ENCODE measurements at places on chromosomes 4 and X.

DNA sequence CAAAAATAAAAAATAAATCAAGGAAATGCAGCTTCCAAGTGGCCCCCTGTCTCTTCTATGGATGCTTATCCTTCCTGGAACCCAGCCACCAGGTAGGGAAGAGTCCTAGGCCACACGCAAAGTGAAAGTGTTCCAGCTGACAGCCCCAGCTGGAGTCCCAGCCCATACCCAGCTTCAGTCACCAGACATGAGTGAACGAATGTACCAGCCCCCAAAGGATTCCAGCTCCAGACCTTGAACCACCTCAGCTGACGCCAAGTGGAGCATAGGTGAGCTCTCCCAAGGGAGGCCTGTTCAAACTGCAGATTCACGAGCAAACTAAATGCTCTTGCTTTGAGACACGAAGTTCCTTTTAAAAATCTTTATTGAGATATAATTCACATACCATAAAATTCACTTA is 62.0 kb downstream of the BCOR start:
- DNase-seq = no peak

- no peak for DNase-seq
Observed at GRCh38 chr4:55343887-55344286, 2.2 kb upstream of the SRD5A3 start.

DNA sequence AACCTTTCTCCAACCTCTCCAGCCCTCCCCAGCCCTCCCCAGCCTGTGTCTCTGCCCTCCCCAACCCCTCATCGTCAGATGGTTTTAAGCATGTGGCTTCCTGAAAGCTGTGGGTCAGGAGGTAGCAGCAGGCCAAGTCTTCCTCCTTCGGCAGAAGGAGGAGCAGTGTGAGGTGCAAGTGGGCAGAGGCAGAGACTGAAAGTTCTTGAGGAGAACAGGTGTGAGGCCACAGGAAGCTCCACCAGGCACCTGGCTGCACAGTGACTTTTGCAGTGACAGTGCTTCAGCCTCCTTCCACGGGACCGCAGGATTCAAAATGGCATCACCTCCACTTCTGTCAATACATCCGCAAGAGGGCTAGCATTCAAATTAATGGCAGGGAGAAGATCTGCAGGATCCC is 203.9 kb upstream of the LEF1 start:
- DNase-seq = no peak

GRCh38 chr4:188949596-188949995 is 810.4 kb downstream of the TRIML1 start:
- DNase-seq = no peak

GRCh38 chr4:19520939-19521520 is 730.7 kb upstream of the SLIT2 start:
- no peak for DNase-seq

GRCh38 chrX:7987160-7988012 is 60.2 kb upstream of the PNPLA4 start:
- DNase-seq = no peak

DNA sequence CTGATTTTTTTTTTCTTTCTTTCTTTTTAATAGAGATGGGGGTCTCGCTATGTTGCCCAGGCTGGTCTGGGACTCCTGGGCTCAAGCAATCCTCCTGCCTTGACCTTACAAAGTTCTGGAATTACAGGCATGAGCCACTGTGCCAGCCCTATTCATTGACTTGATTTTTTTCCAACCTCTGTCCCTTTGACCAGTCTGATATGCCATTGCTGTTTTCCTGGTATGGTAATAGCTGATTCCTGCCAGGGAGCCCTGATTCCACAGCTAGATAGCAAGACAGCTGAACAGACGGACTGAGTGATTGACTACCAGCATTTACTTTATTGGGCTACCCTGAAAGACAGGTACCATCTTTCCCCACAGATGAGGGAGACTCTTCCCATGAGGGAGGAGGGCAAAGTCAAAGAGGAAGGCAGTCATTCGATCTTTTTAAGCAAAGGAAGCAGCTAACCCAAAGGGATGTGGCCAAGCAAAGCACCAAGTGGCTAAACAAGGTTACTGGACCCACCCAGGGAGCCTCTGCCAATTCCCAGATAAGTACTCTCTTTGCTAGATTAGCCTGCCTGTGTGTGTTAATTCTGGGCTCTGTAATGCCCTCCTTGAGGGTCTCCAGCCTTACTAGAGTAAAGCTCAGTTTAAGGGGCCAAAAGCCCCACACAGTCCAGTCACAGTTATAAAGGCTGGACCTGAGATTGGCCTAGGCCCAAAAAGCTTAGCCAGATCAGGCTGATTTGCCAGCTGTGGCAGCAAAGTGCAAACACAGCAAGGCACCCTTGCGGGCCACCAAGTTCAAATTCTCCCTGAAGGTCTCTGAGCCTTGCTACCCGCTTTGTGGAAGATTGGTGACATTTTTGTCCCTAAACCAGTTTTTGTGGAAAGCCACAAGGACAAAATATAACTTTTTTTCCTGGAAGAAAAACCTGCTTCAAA is 192.4 kb upstream of the GPC4 start:
- DNase-seq = peak; percentile 50

- peak; percentile 87 for DNase-seq
Observed at GRCh38 chrX:109840585-109840984, 107.5 kb upstream of the ACSL4 start.

GRCh38 chr4:133156096-133156495 is 7.0 kb downstream of the PCDH10 start:
- no peak for DNase-seq

GRCh38 chr4:146032234-146032860 is 93.7 kb upstream of the ZNF827 start:
- DNase-seq = no peak

GRCh38 chr4:101711590-101712260 is 78.8 kb upstream of the BANK1 start:
- DNase-seq = peak; percentile 53

- no peak for DNase-seq
Observed at GRCh38 chr4:83272900-83273299, 11.7 kb downstream of the COQ2 start.

- DNase-seq = peak; percentile 55
Observed at GRCh38 chr4:73133784-73134183, 64.3 kb upstream of the COX18 start.

- DNase-seq = no peak
Observed at GRCh38 chr4:187396106-187396505, 599.5 kb upstream of the ZFP42 start.

- DNase-seq = no peak
Observed at GRCh38 chrX:133965321-133965720, 20.1 kb downstream of the GPC3 start.

GRCh38 chr4:141246683-141247429 is 26.2 kb downstream of the ZNF330 start:
- no peak for DNase-seq

- no peak for DNase-seq
Observed at GRCh38 chr4:184409911-184410692, 64.2 kb downstream of the IRF2 start.

DNA sequence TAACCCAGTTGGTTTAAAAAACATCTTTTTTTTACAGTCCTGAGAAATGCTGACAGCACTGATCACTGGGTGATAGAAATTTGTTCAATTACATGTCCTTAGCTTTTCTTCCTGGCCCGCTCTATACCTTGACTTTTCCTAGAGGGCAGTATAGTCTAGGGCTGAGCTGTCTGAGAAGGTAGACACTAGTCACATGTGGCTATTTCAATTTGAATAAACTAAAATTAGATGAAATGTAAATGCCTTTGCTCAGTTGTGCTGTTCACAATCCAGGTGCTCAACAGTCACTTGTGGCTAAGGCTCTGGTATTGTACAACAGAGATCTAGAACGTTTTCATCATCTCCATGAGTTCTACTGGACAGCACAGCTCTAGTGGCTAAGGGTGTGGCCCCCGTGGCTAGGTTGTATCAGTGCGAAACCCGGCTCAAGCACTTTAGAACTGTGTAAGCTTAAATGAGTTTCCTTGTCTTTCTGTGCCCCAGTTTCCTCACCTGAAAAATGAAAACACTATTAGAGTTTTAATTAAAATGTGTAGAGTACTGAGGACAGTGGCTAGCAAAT is 111.6 kb upstream of the WDR17 start:
- DNase-seq = no peak

DNA sequence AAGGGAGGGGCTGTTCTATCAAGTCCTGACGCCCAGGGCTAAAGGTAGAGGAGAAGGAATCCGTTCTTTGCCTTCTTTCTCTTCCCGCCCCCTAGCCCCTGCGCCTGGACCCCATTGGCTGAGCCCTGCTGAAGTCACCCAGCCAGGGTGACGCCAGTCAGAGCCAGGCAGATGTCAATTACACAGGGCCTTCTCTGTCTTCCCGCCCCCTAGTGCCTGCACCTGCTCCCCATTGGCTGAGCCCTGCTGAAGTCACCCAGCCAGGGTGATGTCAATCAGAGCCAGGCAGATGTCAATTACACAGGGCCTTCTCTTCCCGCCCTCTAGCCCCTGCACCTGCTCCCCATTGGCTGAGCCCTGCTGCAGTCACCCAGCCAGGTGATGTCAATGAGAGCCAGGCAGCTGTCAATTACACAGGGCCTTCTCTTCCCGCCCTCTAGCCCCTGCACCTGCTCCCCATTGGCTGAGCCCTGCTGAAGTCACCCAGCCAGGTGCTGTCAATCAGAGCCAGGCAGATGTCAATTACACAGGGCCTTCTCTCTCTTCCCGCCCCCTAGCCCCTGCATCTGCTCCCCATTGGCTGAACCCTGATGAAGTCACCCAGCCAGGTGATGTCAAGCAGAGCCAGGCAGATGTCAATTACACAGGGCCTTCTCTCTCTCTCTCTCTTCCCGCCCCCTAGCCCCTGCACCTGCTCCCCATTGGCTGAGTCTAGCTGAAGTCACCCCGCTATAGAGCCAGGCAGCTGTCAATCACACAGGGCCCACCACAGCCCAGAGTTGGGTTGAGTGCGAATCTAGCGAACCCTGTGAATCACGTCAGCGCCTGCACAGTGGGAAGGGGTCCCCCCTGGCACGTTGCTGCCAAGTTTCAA is 46.4 kb downstream of the ASMT start:
- DNase-seq = no peak

- no peak for DNase-seq
Observed at GRCh38 chr4:70874268-70875156, 27.7 kb upstream of the MOB1B start.

- DNase-seq = peak; percentile 91
Observed at GRCh38 chr4:41142376-41143310, 71.7 kb downstream of the APBB2 start.

DNA sequence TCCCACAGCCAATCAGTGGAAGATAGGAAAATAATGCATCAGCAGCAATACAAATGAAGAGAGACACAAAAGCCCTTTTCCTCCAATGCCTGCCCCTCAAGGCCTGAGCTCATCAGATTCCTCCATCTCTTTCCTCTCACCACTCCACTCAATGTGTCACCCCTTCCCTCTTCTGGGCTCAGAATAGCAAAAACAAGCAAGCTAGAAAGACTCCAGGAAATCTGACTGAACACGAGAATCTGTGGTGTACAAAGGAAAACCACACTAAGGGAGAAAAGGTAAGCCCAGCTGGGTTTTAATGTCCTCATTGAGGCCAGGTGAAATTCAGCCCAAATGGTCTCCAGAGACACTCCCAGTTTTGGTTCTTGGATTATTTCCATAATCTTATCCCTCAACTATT is 46.3 kb downstream of the ARHGEF9 start:
- no peak for DNase-seq

DNA sequence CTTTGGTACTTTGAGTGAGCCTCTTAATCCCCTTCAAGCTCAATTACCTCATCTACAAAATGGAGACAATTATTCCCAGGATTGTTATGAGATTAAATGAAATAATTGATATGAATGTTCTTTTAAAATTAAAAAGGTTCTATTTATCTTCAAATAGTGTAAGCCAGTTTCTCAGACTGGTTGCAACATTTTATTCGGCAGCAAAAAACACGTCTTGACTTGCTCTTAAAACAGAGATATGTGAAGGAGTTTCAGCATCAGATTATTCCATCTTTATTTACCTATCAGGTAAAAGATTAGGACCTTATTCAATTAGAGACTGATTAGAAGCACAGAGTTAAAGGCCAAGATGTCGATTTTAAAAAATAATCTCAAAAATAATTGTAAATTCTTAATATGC is 10.5 kb downstream of the NDNF start:
- no peak for DNase-seq

- DNase-seq = no peak
Observed at GRCh38 chrX:133337250-133337649, 78.0 kb downstream of the GPC4 start.

GRCh38 chr4:4395849-4396627 is 9.1 kb downstream of the NSG1 start:
- DNase-seq = no peak

DNA sequence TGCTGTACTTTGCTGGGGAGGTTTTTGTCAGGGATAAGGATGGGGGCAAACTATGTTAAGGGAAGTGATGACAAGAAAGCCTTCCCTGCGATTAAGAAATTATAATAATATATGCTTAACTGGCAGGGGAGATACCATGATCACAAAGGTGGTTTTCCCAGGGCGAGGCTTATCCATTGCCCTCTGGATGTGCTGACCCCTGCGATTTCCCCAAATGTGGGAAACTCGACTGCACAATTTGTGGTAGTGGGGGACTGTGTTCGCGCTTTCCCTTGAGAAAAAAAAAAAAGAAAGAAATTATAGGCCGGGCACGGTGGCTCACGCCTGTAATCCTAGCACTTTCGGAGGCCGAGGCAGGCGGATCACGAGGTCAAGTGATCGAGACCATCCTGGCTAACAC is 24.5 kb downstream of the SLC25A43 start:
- DNase-seq = no peak

DNA sequence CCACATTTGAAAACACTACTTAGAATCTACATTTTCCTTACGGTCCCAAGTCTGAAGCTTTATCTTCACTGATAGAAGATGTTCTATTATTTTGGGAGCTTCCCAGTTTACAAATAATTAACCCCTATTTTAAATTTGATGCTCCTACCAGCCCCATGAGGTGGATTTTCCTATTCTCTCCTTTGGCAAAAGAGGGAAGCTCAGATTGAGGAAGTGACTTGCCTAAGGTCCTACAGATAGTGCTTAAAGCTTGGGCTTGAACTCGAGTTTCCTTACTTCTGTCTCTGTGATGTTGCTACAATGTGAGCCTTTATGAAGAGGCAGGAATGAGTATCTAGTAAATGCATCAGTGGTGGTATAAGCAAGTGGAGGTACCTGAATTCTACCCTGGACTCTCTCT is 27.5 kb downstream of the HEPH start:
- no peak for DNase-seq

GRCh38 chr4:103786014-103786413 is 66.2 kb upstream of the TACR3 start:
- DNase-seq = peak; percentile 27

DNA sequence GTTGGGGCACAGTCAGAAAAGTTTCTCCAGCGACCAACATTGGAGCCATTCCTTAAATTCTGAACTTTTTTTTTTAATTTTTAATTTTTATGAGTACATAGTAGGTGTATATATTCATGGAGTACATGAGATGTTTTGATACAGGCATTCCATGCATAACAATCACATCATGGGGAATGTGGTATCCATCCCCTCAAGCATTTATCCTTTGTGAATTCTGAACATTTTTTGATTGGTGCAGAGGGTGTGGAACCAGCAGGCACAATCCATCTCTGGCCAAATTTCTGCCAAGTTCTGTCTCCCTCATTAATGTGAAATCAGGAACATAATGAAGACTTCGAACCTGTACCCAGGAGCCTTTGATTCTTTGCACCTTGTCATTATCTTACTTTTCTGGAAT is 267.0 kb downstream of the FRMPD4 start:
- no peak for DNase-seq

All from myocyte (in vitro differentiated cells).